Heart right ventricle (tissue), 16 donors: ENCODE measurements at places on chromosomes 5 and 9. TPM values are rescaled to one million over a fixed set of nuclear protein-coding genes. Genes with fewer than 3 reads are reported as not detected.

ATP10B gene
- total RNA-seq: not detected

C9orf153 gene
- 0.14 TPM for total RNA-seq

DNA sequence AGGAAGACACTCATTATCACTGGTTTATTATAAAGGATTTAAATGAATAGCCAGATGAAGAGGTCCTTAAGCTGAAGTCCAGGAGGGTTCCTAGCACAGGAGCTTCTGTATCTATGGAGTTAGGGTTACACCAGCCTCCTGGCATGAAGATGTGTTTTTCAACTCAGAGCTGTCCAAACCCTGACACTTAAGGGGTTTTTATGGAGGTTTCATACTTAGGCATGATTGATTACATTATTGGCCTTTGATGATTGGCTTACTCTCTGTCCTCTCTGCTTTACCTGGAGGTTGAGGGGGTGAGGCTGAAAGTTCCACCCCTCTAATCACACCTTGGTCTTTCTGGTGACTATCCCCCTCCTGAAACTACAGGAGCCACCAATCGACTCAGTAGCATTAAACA lies 84.9 kb upstream of the ZNF169 start:
- DNase-seq: no peak

- no peak for DNase-seq
Observed at GRCh38 chr9:132197315-132197714, 35.5 kb downstream of the NTNG2 start.

GRCh38 chr9:81086416-81086815 lies 602.9 kb downstream of the TLE1 start:
- no peak for DNase-seq

SHISAL2B gene
- total RNA-seq: not detected

GRCh38 chr5:15634591-15635288 lies 134.8 kb downstream of the FBXL7 start:
- DNase-seq: no peak

- no peak for DNase-seq
Observed at GRCh38 chr5:91359962-91360609, 23.0 kb downstream of the ARRDC3 start.

DNA sequence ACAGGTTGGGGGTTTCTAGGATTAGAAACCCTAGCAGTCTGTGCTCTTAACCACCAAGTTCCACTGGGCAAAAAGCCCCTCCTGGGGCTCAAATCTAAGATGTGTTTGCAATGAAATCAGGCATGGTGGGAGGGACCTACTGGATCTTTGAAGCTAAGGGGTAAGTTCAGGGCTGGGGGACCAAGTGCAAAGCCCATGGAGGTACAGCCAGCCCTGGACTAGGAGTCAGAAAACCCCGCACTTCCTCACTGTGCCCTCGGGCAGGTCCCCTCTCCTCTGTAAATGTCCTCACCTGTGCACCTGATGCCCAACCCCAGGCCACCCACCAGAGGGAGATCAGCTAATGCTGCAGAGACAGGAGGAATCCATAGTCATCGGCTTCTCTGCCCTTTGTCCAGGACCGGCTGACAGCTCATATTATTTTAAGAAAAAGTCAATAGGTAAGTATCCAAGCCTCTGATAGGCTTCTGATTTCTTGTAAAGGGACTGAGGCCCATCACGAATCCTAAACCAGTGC lies 138.3 kb downstream of the PAX5 start:
- DNase-seq: no peak

DNA sequence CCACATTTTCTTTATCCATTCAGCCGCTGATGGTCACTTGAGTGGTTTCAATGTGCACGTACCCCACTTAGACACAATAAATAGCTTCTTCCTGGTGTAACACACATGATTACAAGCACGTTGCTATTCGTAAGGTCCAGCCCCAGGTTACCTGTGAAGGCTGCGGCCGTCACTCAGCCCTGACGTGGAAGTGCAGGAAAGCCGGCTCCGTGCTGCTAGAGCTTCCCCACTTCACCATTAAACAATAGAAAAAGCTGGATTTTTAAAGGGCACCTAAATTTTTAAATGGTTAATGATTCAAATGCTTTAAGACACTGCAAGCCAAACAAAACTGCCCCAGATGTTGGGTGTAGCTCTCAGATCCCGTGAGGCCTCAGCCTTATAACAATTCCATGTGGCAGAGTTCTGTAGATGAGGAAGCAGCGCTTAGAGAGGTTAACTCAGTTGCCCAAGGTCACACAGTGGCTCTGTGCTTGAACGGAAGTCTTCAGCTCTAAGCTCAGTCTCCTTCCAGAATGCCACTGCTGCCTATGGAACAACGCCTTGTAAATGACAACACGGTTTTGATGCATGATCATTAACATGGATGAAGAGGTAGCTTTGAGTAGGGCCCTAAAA lies 125.7 kb downstream of the COL23A1 start:
- no peak for DNase-seq

DNA sequence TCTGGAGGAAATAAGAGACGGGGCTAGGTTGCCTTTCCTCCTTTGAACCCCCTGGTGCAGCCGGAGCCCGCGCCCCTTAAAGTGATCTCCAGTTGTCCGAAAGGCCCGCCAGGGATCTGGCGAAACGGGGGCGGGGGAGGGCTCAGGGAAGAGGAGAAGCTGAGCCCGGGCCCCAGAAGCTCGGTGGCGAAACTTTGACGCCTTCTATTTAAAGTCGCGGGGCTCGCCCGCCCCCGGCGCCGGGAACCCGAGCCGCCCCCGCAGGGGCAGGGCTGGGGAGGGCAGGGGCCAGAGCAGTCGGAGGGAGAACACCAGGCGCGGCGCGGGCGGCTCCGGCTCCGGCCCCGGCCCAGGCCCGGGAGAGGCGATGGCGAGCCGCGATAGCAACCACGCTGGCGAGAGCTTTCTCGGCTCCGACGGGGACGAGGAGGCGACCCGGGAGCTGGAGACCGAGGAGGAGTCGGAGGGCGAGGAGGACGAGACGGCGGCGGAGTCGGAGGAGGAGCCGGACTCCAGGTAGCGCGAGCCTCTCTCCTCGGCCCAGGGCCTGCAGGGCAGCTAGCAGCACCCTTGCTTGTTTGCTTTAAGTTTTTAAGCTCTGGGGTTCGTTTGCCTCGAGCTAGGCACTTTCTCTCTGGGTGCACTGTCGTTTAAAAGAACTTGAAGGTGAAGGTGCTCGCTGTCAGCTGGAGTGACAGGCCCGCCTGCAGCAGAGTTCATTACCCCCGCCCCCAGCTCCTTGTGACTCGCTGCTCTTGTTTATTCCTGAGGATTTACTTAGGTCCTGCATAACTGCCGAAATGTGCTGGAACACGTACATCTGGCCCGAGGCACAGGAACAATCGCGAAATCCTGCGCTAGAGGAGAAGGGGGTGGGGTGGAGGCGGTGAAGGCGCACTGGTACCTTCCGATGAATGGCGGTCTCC lies at the start of gene CMYA5:
CMYA5 (plus strand) TSS at position 296 of the 926 bp plus-strand sequence; CDS start at position 368, 72 bp downstream.
- DNase-seq: peak; percentile 63

- DNase-seq: no peak
Observed at GRCh38 chr9:77926371-77926878, 105.2 kb downstream of the GNAQ start.

PCDHAC1 gene
- total RNA-seq: 0.07 TPM

GRCh38 chr9:75692309-75692708 lies 198.2 kb upstream of the PCSK5 start:
- DNase-seq: no peak

DNA sequence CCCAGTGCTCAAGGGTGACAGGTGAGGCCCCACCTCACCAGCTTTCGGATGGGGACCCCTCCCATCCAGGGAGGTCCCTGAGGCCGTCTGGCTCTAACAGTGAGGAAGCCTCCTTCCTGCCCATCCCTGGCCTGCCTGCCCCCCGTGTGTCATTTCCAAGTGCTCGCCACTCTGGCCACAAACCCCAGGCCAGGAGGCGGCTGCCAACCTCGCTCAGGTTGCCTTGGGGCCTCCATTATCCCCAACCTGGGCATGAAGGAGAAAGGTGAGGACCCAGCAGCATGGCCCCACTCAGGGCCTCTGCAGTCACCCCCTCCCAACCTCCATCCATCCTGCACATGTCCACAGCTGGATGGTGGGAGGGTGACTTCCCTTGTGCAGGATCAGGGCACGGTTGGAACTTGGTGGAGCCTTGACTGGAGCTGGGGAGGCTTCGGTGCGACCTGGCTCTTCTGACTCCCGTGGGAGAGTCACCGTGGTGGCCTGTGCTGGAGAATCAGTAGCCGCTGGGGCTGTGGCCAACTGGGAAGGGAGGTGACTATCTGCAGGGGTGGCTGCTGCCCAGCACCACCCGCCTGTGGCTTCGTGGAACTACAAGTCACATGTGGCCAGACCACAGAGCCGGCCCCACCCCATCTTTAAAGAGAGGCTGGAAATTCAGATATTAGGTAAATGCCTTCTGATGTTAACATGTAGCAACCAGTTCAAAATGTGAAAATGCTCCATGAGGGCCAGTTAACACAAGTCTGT lies 37.5 kb upstream of the GFPT2 start:
- no peak for DNase-seq

DNA sequence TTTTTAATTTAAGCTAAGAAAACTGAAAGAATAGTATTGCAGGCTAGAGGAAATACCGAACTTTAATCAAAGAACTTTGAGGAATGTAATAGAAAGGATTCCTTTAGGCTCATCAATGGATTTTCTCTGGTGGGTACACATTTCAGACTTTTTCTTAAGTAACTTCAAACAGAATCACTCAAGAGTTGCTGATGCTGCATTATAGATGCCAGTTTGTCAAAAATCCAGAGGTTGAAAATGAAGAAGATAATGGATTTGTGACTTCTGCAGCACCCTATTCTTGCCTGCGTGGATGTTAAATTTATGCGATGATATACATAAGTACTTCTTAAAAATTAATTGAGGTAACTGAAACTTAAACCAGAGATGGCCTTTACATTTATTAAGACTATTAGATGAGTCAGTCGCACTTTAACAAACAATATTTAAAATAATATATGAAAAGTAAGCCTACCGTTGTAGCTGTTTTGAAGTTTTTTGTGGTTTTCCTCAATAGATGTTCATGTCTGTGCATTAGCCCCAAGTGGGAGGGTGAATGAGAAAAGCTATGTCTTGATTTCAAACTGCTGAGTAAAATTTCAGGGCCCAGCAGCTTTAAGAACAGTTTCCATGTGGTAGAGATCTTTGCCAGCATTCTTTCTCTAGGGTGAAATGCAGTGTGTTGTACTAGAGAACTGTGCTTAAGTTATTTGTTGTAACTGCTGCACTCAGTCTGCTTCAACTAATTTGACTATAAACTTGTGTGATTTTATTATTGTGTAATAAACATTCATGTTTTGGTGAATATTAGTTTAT lies at the start of gene OGN:
OGN (minus strand) TSS at position 537 of the 795 bp plus-strand sequence. CDS start 1,171 bp downstream, outside the sequence.
- no peak for DNase-seq

DNA sequence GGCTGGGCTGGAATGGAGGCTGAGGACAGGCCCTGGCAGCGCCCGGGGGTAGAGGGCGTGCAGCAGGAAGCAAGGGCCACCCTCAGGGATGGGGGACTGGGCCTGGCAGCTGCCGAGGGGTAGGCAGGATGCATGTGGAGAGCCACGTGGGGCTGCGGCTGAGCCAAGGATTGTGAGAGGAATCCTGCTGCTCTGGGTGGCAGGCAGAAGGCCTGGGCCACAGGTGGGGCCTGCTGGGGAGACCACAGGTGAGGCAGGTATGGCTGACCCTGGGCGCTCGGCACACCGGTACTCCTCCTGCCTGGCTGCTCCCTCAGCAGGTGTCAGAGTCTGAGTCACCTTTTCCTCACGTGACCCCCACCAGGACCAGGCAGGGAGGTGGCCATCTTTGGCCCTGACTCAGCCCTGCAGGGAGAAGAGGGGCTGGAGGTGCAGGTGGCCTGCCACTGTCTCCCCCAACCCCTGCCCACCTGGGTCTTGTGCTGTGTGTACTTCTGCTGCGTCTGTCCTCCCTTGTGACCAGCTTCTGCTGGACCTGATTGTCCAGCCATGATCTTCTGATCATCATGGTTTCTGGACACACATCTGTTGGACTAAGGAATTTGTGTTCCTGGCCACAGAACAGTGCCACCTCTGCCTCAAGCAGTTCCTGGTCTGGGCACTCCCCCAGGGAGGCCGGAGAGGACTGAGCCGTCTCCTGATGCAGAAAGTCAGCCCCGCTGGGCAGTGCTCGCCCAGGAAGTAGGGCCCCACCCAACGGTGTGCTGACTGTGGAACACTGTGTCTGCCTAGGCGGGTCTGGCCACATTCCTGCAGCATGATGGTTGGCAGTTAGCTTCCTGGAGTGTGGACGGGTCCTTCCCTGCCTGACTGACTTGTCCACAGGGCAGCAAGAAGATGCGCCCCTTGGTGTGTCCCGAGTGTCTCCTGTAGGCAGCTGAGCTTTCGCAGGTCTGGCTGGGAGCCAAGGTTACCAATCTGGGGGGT lies 6.4 kb downstream of the ARRDC1 start:
- no peak for DNase-seq

NDFIP1 gene
- 59.1 TPM for total RNA-seq

- no peak for DNase-seq
Observed at GRCh38 chr5:65774346-65774745, 52.3 kb downstream of the NLN start.

SPATA31E1 gene
- not detected for total RNA-seq

GRCh38 chr9:123375469-123376132 lies 19.6 kb downstream of the CRB2 start:
- DNase-seq: no peak

CDH6 gene
- 4.5 TPM for total RNA-seq

DNA sequence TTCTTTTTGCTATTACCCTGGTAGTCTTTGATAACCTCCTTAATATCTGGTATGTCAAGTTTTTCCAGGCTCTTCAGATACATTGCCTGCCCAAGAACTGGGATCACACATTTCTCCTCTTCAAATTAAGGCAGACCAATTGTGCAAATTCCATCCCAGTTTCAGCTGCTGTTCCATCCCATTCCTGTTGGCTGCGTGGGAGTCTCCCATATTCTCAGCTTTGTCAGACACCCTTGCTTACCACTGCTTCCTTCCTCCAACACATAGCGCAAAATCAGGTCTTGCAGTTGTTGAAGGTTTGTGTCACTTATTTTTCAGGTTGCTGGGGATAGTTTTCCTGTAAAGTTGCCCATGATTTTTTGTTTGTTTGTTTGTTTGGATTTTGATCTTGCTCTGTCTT lies 15.2 kb downstream of the HCN1 start:
- DNase-seq: no peak

- DNase-seq: no peak
Observed at GRCh38 chr5:116494784-116495450, 79.7 kb downstream of the SEMA6A start.

RMI1 gene
- 4.9 TPM for total RNA-seq

- no peak for DNase-seq
Observed at GRCh38 chr9:32385152-32385884, 875 bp downstream of the ACO1 start.

DNA sequence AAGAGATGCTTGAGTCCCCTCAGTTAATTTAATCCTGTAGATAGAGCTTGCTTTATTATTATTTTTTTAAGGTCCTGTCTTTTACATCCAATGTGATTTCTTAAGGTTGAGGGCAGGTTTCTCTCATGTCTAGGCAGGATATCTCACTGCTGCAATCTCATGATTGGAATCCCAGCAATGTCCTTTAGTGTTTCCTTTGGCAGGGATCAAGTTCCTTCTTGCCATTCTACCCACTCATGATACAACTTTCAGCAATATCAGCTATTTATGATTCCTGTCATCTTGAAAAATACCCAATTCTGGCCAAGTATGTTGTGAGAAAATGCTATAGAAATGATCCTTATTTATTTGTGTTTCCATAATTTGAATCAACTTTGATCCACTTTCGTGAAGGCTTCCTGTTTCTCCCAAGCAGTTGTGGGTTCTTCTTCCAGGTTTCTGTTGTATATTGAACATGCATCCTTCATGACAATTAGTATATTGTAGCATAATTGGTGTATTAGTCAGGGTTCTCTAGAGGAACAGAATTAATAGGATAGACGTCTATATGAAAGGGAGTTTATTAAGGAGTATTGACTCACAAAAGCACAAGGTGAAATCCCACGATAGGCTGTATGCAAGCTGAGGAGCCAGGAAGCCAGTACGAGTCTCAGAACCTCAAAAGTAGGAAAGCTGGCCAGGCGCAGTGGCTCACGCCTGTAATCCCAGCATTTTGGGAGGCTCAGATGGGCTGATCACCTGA lies 18.4 kb upstream of the VPS13A start:
- DNase-seq: no peak
